Lung (tissue), 17 donors: ENCODE measurements at places on chromosomes 13 and 19. TPM values are rescaled to one million over a fixed set of nuclear protein-coding genes. Genes with fewer than 3 reads are reported as not detected.
A peak's percentile ranks its signal among the peaks of the same experiment; 100 is the strongest.

Gene ATP4A
- total RNA-seq, result not detected

DNA sequence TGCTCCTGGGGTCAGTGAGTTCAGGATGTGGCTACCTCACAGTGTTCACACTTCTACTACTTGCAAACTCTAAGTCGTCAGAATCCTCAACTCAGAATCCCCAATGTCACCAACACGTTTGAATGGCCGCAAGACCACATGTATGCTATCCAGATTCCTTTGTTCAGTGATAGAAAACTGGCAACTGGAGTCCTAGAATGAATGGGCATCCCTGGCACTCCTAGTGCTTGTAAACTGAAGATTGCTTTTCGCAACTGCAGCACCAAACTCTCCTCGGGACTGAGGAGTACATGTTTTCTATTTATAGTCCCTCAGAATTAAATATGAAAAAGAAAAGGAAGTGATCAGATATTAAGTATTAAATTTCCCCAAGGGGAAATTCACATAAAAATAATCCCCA lies 4.9 kb downstream of the SMAD9 start:
- DNase-seq, result no peak

DNA sequence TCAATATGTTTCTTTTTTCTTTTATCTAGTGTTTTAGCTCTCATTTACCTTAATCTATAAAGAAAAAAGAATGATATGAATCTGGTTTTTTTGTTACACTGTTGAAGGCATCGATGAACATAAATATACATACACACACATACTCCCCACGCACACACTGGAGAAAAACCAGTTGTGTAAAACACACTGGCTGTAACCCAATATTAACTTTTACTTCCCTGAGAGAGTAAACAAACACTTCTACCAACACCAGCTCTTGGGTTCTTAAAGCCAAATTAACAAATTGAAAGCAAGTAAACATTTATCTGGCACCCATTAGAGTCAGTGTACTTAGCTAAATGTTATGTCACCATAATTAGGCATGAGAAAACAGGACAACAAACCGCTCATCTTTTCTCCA lies 145.7 kb downstream of the ABCC4 start:
- DNase-seq, result peak; percentile 49

GRCh38 chr19:18117364-18117691 lies 19.8 kb downstream of the MAST3 start:
- DNase-seq, result no peak

GRCh38 chr13:55263045-55263444 lies 1877.7 kb upstream of the PRR20A start:
- DNase-seq, result no peak
